Muscle of back (tissue), 13 donors: ENCODE measurements at places on chromosomes 13 and 19.
A peak's percentile ranks its signal among the peaks of the same experiment; 100 is the strongest.

DNA sequence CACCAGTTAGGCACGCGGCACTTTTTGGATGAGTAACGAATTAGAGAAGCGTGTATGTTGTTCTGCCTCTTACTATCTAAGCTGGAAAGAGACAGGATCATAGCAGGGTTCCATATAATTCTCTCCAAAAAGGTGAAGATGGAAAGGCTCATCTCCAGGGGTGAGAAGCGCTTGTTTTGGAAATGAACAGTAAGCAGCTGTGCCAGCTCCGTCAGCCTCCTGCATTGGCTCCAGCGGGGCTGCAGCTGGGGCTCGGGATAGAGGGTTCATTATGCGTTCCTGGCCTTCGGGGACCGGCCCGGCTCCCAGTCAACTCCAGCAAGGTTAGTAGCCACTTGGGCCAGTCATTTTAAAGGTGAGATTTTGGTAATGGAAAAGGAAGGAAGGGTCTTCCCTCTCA, 155.5 kb downstream of the COL4A1 start:
- DNase-seq: no peak

- DNase-seq: no peak
Observed at GRCh38 chr19:47511681-47512080, 3.2 kb downstream of the NAPA start.

DNA sequence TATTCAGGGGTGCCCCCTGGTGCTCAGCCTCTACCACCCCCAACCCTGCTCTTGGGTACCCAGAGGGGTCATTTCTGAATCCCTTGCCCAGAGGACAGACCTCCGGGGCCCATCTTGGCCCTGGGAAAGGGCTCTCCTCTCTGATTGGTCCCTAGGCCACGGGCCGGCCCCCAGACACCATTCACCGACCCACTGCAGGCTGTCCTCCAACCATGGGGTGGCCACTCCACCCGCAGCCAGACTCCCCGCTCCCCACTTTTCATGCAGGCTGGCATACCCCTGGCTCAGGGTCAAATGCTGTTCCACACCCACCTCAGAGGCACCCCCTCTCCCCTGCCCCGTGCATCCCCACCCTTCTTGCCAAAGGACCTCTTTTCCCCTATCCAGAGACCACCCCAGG, 14.8 kb downstream of the SMIM24 start:
- no peak for DNase-seq

GRCh38 chr19:14479975-14480699, 5.0 kb upstream of the PTGER1 start:
- no peak for DNase-seq

DNA sequence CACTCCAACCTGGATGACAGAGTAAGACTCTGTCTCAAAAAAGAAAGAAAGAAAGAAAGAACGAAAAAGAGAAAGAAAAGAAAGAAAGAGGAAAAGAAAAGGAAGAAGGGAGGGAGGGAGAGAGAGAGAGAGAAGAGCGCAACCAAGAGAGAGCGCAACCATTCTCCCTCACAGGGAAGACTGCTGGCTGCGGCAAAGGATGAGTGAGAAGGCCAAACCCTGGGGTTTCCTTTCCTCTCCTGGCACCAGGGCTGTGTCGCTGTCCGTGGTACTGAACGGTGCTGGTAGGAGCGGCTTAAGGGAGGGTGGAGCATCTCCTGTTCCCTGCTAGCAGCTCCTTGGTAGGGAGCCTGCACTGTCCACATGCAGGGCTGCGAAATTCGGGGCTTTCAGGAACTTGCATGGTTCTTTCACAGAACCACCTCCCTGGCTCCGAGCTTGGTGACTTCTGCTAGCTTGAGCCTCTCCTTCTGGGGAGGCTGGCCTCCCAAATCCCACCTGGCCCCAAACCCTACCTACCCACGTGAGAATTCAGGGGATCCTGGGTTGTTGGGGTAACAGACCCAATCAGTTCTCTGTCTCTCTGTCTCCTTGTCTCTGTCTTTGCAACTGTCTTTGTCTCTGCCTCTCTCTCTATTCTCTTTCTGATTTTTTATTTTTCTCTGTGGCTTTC, 51.1 kb upstream of the ZNRF4 start:
- peak; percentile 87 for DNase-seq

GRCh38 chr13:112251930-112252585, 124.1 kb upstream of the SPACA7 start:
- DNase-seq: no peak

- DNase-seq: peak; percentile 3
Observed at GRCh38 chr13:79311386-79311785, 94.7 kb downstream of the RBM26 start.

GRCh38 chr13:114249077-114249476, 14.4 kb downstream of the CDC16 start:
- DNase-seq: no peak

DNA sequence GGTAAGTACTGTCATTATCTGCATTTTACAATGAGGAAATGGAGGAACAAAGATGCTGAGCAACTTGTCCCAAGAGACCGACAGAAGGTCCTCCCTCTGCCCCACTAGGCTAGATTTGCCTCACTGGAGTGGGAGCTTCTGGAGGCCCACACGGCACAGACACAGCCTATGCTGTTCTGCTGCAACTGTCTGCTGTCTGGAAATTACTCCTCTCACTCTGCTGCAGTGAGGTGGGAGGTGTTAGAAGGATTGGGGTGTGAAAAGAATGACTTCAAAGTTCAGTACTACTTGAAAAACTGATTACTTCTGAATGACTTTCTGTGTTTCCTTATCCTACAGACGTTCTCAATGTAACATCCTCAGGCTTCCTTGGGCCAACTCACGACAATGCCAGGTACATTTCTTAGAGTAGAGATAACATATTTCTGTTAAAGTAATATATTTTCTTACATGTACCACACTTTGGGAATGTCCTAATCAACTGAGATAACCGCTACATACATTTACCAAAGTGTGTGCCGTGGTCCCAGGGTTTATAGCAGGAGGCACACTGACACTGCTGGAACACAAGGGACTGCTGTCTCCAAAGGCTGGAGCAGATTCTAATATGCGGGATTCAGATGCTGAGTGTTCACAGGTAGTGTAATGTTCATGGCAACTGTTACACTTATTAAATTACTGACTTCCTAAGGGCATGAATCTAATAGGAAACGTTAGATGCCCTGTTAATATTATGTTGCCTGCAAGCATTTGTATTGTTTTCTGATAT, 53.5 kb upstream of the WASF3 start:
- DNase-seq: no peak
